ENCODE measurements at places on chromosomes 2 and 18.

DNA sequence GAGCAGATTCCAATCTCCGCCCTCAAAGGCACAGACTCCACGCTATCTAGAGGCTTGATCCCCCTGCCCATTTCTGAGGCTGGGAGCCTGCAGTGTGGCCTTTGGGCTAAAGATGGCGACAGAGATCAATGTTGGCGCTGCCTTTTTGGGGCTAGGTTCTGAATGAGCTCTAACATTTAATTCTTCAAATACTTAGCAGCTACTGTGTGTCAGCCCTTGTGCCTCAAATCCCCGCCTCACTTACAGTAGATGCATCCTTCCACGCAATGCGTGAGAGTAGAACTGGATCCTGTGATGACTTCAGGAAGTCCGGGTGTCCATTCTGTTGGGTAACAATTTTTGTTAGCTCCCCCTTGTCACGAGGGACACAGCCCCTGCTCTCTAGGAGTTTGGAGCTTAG lies 12.4 kb downstream of the IL1F10 start:
- peak; percentile 65 for DNase-seq

- DNase-seq: no peak
Measured at GRCh38 chr2:105867587-105867986, 122.9 kb downstream of the NCK2 start.

DNA sequence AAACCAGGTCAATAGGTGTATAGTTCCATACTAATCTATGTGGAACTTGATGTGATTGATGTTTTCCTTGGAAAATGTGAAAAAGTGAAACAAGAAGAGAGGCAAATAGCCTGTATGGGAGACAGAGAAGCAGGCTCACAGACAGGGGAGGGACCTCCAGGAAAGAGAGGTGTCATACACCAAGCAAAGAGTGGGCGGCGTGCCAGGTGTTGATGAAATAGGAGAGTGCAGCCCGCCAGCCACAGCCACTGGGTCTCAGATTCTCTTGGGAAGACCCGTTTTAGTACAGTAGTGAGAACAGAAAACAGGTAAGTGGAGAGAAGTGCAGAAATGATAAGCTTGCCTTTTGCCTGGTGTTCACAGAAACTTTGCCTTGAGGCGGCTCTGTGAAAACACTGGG lies 301.9 kb downstream of the ZNF407 start:
- no peak for DNase-seq

DNA sequence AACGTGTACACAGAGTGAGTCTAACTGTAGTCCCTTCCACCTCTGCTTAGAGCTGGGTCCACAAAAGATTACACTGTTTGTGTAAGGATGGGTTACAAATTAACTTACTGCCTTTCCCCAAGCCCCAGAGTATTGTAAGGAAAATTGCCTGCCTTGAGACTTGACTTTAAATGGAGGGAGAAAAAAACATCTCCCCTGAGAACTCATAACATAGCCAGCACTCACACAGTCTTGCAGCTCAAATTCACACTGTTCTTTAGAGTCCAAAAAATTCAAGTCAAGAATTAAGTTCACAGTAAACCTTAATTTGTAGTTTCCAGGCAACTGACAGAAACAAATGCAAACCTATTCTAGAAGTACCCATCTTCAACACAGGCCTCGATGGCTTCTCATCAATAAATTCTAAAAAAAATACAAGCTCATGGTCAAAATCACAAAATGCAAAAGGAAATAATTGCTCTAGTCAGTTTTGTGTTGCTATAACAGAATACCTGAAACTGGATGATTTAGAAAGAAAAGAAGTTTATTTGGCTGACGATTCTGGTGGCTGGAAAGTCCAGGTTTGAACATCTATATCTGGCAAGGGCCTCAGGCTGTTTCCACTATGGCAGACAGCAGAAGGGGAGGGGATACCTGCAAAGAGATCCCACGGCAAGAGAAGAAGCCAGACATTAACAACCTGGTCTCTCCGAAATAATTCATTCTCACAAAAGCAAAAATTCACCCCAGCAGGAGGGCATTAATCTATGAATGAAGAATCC lies 34.6 kb upstream of the TMEM17 start:
- DNase-seq: no peak

- DNase-seq: no peak
Measured at GRCh38 chr2:62801814-62802523, 96.5 kb downstream of the EHBP1 start.

DNA sequence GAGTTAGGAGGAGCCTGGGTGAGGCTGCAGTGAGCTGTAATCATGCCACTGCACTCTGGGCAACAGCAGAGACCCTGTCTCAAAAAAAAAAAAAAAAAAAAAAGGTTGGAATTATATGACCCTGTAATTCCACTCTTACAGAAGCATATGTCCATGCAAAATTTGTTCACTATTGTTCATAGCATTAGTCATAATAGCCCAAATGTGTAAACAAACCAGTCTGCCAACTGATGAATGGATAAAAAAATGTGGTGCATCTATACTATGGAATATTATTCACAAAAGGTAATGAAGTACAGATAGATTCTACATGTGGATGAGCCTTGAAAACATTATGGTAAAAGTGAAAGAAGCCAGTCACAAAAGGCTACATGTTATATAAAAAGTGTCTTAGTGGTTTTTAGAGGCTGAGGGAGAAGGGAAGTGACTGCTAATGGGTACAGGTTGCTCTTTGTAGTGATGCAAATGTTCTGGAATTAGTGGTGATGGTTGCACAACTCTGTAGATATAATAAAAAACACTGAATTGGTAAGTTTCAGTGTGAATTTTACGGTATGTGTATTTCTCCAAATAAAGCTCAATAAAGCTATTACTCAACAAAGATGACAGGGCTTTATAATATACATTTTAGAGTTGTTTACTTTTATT lies 9.4 kb downstream of the COA5 start:
- DNase-seq: no peak

- DNase-seq: no peak
Measured at GRCh38 chr18:49546719-49547273, 15.1 kb upstream of the LIPG start.

DNA sequence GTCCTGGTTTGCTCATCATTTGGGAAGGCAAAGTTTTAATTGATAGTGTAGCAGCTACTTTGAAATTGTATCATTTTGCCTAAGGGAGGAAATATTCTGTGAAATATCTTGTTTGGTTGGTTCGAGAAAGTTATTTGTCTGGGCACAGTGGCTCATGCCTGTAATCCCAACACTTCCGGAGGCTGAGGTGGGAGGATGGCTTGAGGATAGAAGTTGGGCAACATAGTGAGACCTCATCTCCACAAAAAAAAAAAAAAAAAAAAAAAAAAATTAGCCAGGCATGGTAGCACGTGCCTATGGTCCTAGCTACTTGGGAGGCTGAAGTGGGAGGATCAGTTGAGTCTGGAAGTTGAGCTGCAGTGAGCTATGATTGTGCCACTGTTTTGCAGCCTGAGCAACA lies 3.1 kb upstream of the ADGRF3 start:
- no peak for DNase-seq

DNA sequence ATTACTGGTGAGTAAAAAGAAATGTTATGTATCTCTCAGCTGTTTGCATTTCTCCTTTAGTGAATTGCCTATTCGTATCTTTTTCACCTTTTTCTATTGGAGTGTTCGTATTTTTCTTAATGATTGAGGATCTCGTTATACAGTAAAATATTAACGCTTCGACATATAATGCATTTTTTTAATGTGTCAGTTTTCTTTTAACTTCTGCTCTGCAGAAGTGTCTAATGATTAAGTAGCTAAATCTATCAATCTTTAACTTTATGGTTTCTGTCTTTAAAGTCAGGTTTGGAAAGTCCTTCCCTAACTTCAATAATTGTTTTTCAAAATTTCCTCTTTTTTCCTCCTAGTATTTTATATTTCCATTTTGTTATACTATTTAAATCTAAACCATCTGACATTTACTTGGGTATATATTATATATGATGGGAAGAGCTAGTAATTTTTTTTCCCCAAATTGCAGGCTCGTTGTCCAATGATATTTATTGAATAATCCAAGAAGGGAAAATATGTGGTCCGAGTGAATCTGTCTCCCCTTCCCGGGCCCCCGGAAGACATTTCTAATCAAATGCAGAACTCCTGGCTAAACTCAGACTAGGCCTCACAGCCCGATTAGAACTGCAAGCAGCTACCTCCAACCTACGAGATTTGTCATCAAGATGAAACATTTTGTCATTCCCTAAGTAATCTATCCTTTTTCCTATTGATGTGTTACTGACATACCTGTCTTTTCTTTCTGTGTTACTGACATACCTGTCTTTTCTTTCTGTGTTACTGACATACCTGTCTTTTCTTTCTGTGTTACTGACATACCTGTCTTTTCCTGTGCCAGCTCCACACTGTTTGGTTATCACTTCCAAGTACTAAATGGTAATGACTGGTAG lies 17.2 kb downstream of the PCBP1 start:
- DNase-seq: peak; percentile 80

- DNase-seq: no peak
Measured at GRCh38 chr2:159605441-159606178, 10.7 kb downstream of the BAZ2B start.

DNA sequence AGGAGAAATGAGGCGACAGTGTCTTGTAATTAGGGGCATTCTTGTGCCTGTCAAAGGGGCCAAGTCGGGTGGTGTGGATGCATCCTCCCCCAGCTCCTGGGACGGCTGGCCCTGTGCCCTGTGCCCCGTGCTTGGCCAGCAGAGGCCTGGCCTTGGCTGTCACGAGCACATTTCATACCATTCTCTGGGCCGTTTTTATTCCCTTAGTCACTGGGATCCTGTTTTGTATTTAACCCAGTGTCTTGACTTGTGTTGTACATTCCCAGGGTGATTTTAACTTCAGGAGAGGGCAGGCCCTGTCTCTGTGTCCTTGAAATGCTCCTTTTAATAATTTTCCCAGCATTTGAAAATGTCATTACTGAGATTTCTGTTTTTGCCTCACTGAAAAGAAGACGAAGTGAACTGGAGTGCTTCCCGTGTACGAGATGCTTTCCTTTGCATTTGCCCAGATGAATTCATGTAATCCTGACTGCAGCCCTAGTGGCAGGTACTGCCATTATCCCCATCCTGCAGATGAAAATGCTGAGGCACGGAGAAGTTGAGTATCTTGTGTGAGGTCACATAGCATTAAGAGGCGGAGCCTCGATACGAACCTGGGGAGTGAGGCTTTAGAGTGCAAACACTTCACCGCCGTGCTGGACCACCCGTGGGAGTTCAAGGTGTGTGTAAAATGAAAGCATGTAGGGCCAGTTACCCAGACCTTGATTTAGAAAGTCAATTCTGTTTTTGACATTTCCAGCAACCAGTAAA lies 57.0 kb downstream of the SH3RF3 start:
- no peak for DNase-seq

- no peak for DNase-seq
Measured at GRCh38 chr2:103138123-103138901, 376.5 kb downstream of the TMEM182 start.

DNA sequence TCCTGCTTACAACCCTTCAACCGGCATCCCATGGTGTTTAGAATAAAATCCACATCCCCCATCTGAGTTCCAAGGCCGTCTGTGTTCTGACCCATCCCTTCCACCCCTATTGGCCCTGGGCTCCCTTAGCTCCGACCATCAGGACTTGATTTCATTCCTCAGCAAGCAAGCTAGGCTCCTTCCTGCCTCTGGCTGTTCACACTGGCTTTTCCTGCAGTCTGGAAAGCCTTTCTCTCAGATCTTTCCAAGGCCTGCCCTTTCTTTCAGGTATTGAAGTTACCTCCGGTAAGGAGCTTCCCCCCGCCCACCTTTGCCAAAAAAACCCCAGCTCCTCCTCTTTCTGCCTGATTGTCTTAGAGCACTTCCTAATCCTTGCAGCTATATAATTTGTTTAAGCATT lies 86.8 kb downstream of the CLIP4 start:
- DNase-seq: no peak

GRCh38 chr2:56753182-56753581 lies 569.4 kb downstream of the CCDC85A start:
- no peak for DNase-seq

DNA sequence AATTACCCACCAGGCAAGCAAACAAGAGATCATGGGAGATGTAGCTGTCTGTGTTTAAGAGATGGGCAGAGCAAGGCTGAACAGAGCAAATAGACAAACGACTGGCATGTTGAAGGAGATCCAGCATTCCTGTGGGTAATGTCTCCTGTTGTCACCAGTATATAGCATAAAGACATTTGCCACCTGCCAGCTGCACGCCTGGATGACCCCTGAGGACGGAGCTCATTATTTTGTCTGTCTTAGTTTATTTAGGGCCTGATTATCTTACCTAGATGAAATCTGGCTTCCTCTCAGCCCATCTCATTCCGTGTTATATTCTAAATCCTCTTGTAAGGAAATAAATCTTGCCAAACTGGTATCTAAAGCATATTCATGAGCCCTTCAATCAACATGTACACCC lies 510.3 kb upstream of the LINC00305 start:
- DNase-seq: no peak

DNA sequence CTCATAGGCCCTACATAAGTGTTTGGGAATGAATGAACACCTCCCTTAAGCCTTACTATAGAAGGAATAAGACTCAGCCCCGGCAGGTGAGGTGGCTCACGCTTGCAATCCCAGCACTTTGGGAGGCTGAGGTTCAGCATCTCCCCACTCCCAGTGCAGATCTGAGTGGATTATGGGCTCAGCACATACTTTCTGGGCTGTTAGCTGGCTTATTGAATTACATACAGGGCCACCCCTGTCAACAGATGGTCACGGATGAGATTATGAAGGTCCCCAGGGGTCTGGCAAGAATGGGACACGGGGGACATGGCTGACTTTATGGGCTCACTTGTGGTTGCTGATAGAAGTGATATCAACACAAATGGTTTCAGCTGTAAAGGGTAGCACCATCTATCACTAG lies 322.3 kb downstream of the TSN start:
- DNase-seq: no peak

- DNase-seq: no peak
Measured at GRCh38 chr2:16661936-16662839, 3.4 kb downstream of the CYRIA start.

GRCh38 chr2:170157025-170157684 lies 20.8 kb upstream of the MYO3B start:
- no peak for DNase-seq

GRCh38 chr2:190376591-190377245 lies 31.4 kb upstream of the MFSD6 start:
- no peak for DNase-seq

GRCh38 chr2:201978986-201979385 lies 54.7 kb upstream of the FZD7 start:
- DNase-seq: no peak

DNA sequence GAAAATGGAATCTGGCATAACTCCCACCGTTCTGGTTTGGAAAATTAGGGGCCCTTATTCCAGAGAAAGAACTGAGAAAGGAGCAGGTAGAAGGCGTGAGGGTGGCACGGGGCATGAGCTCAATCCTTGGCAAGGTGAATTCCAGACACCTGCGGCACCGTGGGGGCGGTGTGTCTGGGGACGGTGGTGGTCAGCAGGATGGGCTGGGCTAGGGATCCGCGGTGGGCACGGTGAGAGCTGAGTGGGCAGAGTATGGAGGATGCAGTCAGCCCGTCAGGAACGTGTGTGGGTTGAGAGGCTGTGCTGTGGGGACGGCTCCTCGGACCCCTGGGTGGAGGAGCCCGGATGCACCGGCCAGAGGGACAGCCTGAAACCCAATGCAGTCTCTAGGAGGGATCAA lies 61.1 kb downstream of the GNAL start:
- no peak for DNase-seq

Data from mesothelial cell of epicardium (in vitro differentiated cells).